ENCODE measurements at places on chromosomes 16 and 17.
A peak's percentile ranks its signal among the peaks of the same experiment; 100 is the strongest.

DNA sequence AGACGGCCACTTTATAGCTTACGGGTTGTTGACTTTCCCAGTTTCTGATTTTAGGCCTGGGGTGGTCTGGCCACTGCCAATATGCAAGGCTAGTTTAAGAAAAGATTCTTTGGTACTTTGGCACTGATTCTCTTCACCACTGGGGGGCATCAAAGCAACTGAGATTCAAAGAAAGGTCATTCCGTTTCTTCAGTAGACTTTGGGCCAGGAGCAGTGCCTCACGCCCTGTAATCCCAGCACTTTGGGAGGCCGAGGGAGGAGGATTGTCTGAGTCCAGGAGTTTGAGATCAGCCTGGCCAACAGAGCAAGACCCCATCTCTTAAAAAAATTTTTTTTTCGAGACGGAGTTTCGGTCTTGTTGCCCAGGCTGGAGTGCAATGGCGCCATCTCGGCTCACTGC, 53.0 kb downstream of the RPA1 start:
- no peak for DNase-seq

GRCh38 chr16:20383106-20384029, 21.2 kb downstream of the PDILT start:
- DNase-seq = no peak

- DNase-seq = no peak
These were observed 11.7 kb downstream of the ARL2BP start for GRCh38 chr16:57256601-57257395.

GRCh38 chr17:38395090-38395489, 33.2 kb upstream of the ARHGAP23 start:
- no peak for DNase-seq

DNA sequence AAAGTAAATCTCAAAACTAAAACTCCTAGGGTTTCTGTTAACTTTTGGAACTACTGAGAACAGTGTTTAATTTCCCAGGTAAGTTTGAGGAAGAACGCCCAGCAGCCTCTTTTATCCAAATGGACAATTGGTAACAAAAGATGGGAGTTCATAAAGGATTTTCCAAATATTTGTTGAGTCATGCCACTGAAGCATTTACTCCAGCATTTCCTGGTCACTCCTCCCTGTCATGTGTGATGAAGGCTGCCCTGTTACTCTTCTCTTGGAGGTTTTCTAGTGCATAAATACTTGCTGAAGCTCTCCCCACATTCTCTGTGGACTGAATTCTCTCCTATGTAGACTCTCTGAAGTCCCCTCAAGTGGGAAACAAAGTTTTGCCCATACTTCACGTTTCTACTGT, 16.5 kb downstream of the ZNF75A start:
- DNase-seq = no peak

DNA sequence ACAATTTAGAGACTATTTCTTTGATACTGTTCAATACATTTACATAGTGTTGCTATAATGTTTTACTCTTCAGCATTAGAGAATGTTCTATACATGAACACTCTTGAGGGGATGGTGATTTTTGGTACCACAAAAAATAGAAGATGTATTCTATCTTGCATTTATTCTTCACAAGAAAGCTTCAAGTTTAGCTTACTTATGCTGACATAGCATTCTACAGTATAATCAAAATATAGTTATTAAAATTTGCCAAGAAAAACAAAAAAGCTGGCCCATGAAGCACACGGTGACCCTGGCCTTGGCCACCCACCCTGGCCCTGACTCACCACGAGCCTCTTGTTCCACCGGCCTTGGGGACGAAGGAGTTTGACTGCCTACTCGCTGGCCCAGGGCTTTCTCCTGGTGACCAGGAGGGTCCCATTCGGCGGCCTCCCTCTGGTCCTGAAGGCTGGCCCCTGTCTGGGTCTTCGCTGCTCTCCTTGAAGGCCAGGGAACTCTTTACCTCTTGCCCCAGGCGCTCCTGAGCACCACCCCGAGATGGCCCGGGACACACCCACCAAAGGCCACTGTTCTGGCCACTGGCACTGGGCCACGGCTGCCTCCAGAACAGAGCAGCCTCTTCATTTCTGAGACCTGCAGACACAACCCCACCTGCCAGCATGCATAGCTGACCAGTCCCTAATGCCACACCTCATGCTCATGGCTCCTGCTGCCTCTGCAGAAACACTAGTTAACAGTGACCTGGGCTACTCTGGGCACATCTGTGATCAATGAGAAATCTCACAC, 22.5 kb upstream of the ICAM2 start:
- no peak for DNase-seq

DNA sequence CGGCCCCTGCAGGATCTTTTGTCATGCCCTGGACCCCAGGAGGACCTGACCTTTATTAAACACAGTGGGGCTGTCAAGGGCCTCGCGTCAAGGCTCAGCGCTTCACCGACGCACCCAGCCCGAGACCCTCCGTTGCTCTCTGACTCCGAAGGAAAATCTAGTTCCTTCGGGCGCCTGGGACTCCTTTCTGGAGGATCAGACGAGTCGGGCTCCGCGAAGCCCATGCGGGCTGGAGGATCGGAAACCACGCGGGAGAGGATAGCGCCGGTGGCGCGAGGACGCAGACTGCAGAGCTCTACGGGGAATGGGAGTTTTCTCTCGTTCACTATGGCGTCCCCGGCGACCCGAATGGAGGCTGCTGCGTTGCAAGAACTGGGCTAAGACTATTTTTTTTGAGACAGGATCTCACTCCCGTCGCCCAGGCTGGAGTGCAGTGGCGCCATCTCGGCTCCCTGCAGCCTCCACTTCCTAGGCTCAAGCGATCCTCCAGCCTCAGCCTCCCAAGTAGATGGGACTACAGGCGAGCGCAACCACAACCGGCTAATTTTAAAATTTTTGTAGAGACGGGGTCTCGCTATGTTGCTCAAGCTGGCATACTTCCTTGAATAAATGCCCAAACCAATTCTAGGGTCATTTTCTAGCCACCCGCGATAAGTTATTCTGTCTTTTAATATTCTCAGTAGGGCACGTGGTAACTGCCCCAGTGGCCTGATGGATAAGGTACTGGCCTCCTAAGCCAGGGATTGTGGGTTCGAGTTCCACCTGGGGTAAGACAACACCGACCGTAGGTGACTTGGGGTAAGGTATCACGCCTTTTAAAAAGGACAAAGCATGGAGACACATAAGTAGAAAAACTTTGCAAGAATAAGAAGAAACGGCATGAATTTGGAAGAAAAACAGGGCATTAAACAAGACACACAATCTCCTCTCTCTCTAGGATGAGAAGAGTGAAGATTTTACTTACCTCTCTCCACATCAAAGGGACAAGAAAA, 5.5 kb downstream of the OR1F1 start:
- no peak for DNase-seq

GRCh38 chr17:76726231-76726775, at the start of gene JMJD6:
Gene JMJD6 (minus strand): TSS chr17:76726606. CDS start chr17:76726475, 131 bp downstream.
- peak; percentile 72 for DNase-seq

DNA sequence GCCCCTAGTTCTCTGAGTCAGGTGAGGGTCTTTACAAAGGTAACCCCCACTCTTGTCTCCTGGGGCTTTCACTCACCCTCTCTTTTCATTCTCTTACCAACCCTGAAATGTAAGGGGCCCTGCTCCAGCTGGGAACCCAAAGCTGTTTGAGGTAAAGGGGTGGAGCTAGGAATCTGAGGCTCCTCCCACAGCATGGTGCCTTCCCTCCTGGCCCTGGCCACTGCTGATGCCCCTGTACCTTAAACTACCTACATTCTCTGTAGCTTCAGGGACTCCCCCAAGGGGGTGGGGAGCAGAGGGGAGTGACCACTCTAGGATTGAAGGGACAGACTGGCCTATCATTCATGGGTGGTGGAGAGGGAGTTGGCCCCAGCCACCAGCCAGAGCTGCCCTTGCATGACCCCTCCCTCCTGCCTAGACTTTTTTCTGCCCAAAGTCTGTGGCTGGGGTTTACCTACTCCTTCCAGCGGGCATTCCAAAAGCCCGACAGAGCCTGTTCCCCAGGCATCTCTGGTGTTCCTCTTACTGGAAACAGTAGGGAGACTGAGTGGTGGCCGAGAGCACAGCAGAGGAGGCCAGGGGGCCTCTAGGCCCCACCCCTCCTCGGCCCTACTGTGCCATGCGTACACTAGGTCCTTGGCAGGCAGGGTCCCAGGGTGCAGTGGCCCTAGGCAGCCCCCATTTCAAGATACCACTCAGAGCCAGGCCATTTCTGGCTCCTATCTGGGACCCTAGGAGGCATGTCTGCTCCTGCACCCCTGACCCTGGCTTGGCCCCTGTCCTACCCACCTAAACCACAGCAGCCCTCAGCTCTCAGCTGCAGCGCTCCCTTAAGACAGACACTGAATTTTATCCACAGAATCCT, 9.5 kb downstream of the DOK4 start:
- no peak for DNase-seq

DNA sequence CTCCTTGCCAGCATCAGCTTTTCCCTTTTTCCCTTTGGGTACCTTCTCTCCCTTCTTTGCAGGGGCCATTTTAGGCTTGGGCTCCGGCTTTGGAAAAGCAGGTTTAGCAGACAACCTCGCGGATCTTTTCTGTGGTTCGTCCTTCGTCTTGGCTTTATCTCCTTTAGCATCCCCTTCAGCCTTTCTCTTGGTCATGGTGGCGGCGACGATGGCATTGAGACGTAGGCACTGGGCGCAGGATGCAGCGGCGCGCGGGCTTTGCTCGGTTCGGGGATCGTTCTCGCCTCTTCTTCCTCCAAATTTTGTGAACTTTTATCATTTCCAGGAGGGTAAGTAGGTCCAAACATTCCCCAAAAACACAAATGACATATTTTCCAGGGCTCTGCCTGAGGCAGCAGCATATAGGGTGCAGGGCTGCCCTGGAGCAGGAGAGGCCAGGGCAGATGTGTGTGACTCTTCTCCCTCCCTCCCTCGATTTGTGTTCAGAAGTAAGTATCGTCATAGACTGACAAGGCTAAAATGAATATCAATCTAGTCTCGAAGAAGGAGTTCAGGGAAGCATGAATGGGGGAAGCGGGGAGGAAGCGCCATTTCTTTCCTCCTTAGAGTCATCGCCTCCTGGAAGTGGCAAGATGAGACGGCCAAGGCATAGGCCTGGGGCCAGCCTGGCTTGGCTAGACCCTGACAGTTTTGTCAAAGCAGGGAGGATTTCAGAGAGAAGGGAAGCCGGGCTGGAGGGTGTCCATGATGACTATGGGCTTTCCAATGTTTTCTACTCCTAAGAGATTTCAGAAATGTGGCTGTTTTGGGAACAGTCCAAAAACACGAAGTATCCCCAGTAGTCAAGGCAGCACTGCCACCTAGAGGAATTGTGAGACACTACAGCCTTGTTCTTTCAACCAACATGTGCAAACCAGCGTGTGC, 13.2 kb downstream of the CHCT1 start:
- peak; percentile 20 for DNase-seq

DNA sequence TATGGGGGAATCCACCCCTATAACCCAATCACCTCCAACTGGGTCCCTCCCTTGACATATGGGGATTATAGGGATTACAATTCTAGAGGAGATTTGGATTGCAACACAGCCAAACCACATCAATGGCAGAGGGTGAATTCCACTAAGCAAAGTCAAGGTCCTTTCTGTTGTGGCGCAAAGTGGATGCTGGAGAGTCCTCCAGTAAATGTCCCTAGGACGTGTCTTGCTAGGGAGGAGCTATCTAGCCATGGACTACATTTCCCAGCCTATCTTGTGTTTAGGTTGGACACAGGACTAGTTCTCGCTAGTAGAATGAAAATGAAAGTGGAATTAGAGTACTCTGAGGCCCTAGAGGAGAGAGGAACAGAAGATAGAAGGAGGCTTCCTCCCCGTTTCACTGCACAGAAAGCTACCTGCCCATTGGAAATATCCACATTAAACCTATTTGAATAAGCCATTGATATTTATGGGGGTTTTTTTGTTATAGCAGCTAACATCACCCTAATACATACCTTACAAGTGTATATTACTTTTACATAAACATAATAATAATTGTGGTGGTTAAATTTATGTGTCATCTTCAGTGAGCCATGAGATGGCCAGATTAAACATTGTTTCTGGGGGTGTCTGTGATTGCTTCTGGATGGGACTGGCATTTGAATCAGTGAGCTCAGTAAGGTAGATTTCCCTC, 56.7 kb upstream of the ERCC4 start:
- no peak for DNase-seq

DNA sequence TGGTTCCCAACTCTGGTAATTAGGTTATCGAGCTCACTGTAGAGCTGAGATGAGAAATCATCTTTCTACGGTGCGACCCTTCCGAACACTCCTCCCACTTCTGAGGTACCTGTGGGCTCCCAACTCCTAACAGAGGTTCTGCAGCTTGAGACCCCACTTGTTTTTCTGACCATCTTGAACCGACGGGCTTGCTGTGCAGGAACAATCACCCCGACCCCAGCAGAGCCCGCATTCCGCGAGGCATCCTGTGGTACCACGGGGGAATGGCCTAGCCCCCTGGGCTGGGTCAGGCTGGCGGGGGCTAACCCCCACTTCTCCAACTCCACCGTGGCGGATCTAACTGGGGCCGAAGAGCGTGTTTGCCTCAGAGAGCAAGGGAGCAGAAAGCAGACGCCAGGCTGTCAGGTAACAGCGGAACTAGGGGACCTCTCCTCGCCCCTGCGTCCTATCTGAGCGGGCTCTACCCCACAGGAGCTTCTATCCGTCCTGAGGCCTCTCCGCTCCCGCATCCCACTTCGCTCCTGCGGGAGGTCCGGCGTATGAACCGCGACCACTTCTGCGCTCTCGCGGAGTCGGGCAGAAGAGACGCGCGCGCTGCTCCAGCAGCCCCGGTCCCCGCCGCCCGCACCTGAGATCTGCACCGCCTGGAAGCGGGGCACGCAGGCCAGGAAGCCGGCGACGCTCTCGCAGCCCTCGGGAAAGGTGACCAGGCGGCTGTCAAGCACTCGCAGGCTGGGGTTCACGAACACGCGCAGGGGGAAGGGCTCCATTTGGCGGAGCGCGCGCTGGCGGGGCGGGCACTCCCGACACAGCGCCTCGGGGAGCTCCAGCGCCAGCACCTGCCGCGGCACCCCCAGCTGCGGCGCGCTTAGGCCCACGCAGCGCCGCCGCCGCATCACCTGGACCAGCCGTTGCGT, 761 bp downstream of the PDF start:
- DNase-seq = no peak

GRCh38 chr17:43694081-43694870, 32.6 kb upstream of the MEOX1 start:
- no peak for DNase-seq

DNA sequence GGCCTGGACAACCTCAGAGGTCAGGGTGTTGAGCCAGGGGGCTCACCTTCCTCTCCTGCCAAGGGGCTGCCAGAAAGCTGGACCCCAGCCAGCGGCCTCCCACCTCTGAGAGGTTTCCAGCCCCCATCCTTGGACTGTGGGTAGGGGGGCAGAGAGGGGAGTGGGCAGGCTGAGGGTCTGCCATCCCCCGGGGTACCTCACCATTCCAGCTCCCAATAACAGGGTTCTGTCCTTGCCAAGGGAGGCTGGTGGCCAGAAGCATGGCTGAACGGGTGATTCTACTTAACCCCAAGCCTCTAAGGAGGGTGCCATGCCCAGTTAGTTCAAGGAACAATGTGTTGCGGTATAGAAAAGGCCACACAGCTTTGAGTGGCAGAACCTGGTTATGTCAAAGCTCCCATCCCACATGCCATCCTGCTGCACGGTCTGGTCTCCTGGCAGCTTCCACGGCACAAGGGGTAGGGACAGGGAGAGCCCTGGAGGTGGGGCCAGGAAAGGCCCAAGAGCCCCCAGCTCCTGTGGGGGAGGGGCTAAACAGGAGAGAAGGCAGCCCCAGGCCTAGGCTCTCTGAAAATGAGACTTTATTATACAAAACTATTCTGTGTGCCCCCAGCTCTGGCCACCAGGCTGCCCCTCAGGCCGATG, 19.8 kb downstream of the B9D1 start:
- DNase-seq = no peak
